Kidney (tissue), 22 donors: ENCODE measurements at places on chromosomes 6 and 20. TPM values are rescaled to one million over a fixed set of nuclear protein-coding genes. Genes with fewer than 3 reads are reported as not detected.
A peak's percentile ranks its signal among the peaks of the same experiment; 100 is the strongest.

The POPDC3 gene
- total RNA-seq = not detected

The SIRPB2 gene
- 8.2 TPM for total RNA-seq

The ULBP3 gene
- total RNA-seq = 5.0 TPM

The PNRC1 gene
- 232 TPM for total RNA-seq

The SOX18 gene
- total RNA-seq = 56.7 TPM

The WASF1 gene
- 9.7 TPM for total RNA-seq

DNA sequence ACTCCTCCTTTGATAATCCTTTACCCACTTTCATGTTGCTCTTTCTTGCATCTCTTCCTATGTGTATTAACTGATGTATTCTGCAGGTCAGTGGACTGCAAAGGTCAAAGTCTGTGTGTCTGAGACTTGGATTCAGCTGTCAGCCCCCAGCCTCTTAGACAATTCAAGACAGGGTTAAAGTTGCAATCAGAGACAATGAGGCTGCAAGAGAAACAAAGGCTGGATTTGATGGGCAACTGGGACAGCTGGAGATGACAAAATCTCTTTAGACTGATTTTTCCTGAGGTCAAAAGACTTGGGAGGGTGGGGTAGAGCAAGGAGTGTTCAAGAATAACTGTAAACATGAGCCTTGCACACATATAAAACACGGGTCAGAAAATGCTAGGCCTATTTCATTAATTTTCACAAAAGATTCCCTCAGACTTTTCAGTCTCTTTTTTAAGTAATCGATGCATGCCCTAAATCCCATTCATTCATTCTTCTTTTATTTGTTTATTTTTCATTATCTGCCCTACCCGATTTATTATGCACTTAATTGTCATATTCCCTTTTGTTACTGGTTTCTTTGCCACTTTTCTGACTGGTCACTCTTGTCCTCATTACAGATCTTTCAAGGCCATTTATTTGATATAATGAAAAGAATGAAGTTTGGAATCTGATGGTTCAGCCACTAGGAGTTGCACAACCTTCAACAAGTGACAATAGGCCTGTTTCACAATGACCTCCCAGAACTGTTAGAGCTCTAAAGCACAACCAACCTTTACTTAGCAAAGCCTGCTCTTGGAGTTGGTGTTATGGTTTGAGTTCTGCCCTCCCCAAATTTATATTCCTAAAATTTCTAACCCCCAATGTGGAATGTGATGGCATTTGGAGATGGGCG is 33.8 kb upstream of the AKAP12 start:
- no peaks in the 10 kb centered on the region for H3K36me3 ChIP-seq
- no peaks in the 10 kb centered on the region for H3K4me1 ChIP-seq
- H3K4me3 ChIP-seq = no peak overlapping the region
- no peaks in the 10 kb centered on the region for H3K27me3 ChIP-seq
- no peak overlapping the region for H3K27ac ChIP-seq

DNA sequence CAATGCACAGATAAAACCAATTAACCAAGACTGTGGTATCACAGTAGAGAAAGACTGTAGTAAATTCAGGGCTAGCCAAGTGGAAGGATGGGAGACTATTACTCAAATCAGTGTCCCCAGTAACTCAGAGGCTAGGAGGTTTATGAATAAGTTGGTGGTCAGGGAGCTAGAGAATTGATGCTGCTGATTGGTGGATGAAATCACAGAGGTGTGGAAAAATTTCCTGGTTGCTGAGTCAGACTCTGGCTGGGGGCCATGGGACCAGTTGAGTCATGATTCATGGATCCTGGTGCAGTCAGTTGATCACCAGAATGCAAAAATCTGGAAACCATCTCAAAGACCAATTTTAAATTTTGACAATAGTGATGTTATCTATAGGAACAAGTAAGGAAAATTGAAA is 555.9 kb downstream of the C6orf118 start:
- no peak for DNase-seq
- H3K36me3 ChIP-seq = no peaks in the 10 kb centered on the region
- no peaks in the 10 kb centered on the region for H3K4me1 ChIP-seq
- H3K27ac ChIP-seq = no peak overlapping the region

DNA sequence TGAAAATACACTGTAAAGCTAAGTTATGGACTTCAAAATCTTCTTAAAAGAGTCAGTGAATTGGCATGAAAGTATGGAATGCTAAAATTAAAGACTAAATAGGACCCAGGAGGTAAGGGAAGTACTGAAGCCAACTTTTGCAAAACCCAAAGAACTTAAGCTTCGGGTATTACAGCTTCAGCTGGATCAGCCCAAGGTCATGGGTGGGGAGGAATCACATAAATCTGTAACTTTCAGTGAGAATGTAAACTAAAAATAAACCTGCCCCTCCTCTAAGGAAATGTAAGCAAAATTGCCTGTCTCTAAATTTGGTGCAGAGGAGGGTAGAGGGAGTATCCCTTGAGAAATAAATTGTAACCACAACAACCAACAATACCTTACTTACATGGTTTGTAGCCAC is 4.4 kb upstream of the MUC21 start:
- no peaks in the 10 kb centered on the region for H3K36me3 ChIP-seq
- H3K27ac ChIP-seq = no peak overlapping the region
- peak; percentile 58 for DNase-seq
- no peaks in the 10 kb centered on the region for H3K27me3 ChIP-seq
- no peak overlapping the region for H3K4me3 ChIP-seq
- H3K4me1 ChIP-seq = peaks cover 4% of the 10 kb centered on the region

GRCh38 chr6:30931969-30932645 is at the start of gene SFTA2:
Gene SFTA2, minus strand, starts transcription at chr6:30932170. Its CDS starts 74 bp downstream, at chr6:30932096.
- H3K4me1 ChIP-seq = peaks cover 8% of the 10 kb centered on the region
- no peak within 1 kb of the TSS for H3K4me3 ChIP-seq
- H3K27me3 ChIP-seq = no peaks in the 10 kb centered on the region
- no peak for DNase-seq
- no peaks in the 10 kb centered on the region for H3K36me3 ChIP-seq
- H3K27ac ChIP-seq = no peak within 1 kb of the TSS

- no peak for DNase-seq
- H3K27me3 ChIP-seq = no peaks in the 10 kb centered on the region
- no peaks in the 10 kb centered on the region for H3K36me3 ChIP-seq
- no peak overlapping the region for H3K27ac ChIP-seq
Measured at GRCh38 chr6:48985025-48985424, 478.0 kb downstream of the MMUT start.

DNA sequence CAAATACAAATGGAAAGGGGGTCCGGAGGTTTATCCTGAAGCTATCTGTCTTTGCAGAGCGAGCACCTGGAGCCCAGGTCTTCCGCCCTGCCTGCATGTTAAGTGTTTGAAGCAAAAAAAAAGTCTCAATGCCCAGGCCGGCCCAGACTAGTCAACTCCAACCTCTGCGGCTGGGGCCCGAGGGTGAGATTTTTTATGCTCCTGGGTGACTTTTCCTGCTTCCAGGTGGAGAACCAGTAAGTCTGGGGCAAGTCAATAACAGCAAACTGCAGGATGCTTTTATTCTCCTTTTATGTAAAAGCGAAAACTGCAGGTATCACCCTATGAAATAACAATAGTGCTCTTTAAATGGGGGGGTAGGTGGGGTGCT is 2.0 kb upstream of the ZBP1 start:
- H3K4me1 ChIP-seq = no peaks in the 10 kb centered on the region
- no peak overlapping the region for H3K4me3 ChIP-seq
- H3K36me3 ChIP-seq = no peaks in the 10 kb centered on the region
- no peaks in the 10 kb centered on the region for H3K27me3 ChIP-seq
- H3K27ac ChIP-seq = no peak overlapping the region

GRCh38 chr6:20092071-20092566 is 120.2 kb downstream of the MBOAT1 start:
- no peak overlapping the region for H3K4me3 ChIP-seq
- H3K4me1 ChIP-seq = no peaks in the 10 kb centered on the region
- no peaks in the 10 kb centered on the region for H3K36me3 ChIP-seq
- no peaks in the 10 kb centered on the region for H3K27me3 ChIP-seq

DNA sequence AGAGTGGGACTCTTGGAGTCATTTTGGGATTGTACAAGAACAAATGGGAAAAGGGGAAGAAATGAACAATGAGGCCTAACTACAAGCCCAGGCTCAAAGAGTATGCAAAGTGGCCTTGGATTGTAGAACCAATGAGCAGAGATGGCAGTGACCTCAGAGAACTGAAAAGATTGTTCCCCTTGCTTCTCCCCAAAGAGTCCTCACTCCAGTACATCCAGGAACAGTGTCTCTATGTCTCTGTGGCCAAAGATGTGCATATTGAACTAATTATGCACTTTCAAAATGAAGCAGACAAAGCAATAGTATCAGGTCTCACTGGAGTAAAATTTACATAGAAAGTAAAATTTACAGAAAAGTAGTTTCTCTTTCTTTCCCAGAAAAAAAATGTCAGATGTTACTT is 81.0 kb downstream of the SMLR1 start:
- H3K36me3 ChIP-seq = no peaks in the 10 kb centered on the region
- DNase-seq = no peak
- no peaks in the 10 kb centered on the region for H3K4me1 ChIP-seq
- H3K27me3 ChIP-seq = no peaks in the 10 kb centered on the region
- no peak overlapping the region for H3K4me3 ChIP-seq

DNA sequence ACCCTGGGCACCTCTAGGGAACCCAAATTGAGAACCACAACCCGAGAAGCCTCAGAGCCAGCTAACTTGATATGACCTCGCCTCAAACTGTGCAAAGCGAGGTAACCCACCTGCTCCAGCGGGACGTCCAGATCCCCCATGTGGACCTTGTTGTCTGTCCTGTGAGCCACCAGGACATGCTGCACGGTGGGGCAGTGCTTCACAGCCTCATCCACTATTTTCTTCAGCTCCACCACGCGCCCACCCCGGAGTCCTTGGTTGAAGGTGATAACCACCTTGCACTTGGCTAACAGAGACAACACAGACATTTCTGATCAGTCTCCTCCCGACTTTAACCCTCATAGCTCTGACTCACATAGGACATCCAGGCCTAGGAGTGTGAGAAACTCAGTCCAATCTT is 30.8 kb upstream of the APMAP start:
- H3K36me3 ChIP-seq = peaks cover 11% of the 10 kb centered on the region
- H3K4me3 ChIP-seq = no peak overlapping the region
- no peaks in the 10 kb centered on the region for H3K27me3 ChIP-seq
- H3K4me1 ChIP-seq = peaks cover 16% of the 10 kb centered on the region
- no peak overlapping the region for H3K27ac ChIP-seq

- H3K36me3 ChIP-seq = no peaks in the 10 kb centered on the region
- H3K27ac ChIP-seq = no peak overlapping the region
- H3K4me3 ChIP-seq = no peak overlapping the region
- no peak for DNase-seq
Measured at GRCh38 chr6:153117986-153118879, 12.8 kb downstream of the RGS17 start.

GRCh38 chr6:50591135-50591534 is 122.2 kb upstream of the TFAP2D start:
- DNase-seq = peak; percentile 26
- H3K27ac ChIP-seq = no peak overlapping the region

GRCh38 chr6:52672412-52673025 is 1.6 kb downstream of the TMEM14A start:
- H3K36me3 ChIP-seq = no peaks in the 10 kb centered on the region
- no peaks in the 10 kb centered on the region for H3K27me3 ChIP-seq
- DNase-seq = no peak
- no peak overlapping the region for H3K4me3 ChIP-seq

- DNase-seq = peak; percentile 44
- H3K4me3 ChIP-seq = no peak overlapping the region
- peaks cover 10% of the 10 kb centered on the region for H3K4me1 ChIP-seq
- no peaks in the 10 kb centered on the region for H3K27me3 ChIP-seq
- H3K36me3 ChIP-seq = no peaks in the 10 kb centered on the region
Measured at GRCh38 chr20:57656252-57656820, 36.1 kb upstream of the ZBP1 start.
